ENCODE measurements at places on chromosomes 16 and 17.
A peak's percentile ranks its signal among the peaks of the same experiment; 100 is the strongest.

DNA sequence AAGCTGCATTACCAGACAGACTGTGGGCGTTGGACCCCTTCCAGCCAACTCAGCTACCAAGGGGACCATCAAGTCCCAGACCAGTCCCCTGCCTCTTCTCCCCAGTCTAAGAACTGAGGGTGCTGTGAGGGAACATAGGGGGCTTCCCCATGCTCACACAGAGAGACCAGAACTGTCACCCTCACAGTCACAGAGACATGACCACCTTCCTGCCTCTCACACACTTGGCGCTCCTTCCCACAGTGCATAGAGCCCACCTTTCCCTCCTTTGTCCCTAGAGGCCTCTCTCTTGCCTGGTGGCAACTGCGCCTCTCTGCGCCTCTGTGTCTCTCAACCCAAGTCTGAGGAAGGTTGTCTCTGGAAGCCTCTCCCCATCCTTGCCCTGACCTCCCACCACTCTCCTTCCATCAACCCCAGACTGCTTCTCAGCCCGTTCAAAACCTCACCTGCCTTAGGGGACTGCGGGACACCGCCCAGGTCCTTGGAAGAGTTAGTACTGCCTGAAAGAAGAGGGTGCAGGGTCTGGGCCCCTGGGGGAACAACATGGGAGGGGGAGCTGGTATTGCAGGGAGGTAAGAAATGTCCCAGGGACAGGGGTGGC, 6.1 kb upstream of the LHX1 start:
- DNase-seq, result no peak

GRCh38 chr16:82400046-82400445, 226.7 kb upstream of the CDH13 start:
- no peak for DNase-seq

DNA sequence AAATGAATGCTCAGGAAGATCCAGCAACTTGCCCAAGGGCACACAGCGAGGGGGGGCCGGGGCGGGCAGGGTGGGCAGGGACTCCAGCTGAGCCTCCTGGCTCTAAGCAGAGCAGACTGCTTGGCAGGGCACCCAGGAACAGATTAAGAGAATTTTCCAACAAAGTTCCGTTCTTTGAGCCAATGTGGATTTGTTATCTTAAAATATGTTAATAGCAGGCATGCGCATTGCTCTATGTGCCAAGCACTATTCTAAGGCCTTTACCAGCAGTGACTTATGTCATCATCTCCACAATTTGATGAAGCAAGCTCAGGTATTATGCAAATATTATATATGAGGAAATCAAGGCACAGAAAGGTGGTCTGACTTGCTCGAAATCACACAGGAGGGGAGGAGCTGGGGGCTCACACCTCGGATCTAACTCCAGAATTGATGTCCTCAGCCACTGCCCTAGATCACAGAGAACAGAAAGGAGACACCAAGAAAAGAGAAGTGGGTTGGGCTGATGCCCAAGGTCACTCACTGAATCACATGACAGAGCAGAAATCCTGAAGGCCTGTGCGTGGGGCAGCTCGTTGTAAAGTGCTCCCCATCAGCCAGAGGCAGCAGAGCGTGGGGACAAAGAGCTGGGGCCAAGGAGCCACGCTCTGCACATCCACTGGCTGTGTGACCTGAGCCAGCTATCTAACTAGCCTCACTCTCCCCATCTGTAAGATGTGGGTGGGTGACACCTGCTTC, 23.2 kb upstream of the MEAK7 start:
- peak; percentile 69 for DNase-seq

DNA sequence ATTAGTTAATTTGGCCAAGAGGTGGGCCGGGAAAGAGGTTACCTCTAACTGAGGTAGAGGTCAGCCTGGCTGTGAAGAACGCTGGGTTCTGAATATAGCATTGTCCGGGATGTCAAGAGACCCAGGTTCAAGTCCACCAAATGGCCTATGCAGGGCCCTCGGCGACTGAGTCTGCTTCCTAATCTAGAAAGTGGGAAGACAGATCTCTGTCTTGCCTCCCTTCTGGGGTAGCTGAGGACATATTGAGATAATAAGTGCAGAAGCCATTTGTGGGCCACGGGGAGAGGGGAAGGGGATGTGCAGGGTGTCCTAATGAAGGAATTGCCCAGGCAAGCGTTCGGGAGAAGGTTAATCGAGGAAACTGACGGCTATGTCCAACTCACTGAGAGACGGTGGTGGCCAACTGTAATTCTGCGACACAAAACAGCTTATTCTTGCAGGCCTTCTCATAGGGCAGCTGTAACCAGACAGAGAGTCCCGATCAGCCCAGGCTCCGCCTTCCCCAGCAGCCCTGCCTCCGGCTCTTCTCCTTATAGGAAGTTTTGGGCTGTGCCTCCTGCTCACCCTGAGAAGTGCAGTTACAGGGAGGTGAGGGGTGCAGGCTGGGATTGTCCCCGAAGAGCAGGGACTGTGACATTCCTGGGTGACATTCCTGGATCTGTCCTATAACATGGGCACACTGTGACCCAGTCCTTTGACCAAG, 15.9 kb downstream of the HASPIN start:
- no peak for DNase-seq

GRCh38 chr17:33732116-33732515, 439.0 kb upstream of the ASIC2 start:
- no peak for DNase-seq

DNA sequence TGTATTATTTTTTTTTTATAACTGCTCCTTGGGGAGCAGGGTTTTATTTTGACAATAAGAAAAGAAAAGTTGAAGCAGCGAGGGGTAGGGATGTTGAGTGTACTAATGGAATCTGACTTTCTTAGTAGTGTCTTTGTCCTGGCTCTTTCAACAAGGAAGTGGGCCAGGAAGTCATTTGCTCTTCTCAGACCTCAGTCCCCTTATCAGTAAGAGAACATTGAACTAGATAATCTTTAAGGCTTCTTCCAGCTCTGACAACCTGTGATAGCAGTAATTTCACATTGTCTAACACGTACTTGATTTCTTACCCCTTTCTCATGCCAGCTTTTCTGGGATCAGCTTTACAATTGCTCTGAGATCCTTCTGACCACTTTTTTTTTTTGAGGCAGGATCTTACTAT, 8.3 kb downstream of the LIG3 start:
- no peak for DNase-seq

- no peak for DNase-seq
Observed at GRCh38 chr17:61714300-61714699, 123.3 kb upstream of the NACA2 start.

DNA sequence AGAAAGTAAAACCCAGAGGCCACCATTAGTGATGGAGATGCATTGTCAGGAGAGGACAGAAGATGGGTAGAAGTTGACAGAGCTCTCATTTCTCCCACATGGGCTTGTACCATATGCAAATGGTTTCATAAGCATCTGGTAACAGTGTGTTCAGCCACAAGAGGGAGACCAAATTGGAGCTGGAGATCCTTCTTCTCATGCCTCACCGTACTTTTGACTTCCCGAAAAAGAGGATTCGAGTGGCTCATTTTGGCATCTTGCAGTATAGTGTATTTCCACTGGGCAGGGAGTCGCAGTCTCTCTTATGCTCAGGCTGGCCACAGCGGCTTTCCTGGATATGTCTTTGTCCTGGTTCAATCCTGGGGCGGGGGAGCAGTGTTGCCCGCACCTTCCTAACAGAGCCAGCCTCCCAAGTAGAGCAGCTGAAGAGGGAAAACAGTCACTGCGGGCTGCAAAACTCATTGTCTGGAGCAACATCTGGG, 23.8 kb downstream of the TBC1D3B start:
- DNase-seq, result peak; percentile 43

- no peak for DNase-seq
Observed at GRCh38 chr17:64178011-64178825, 48.3 kb upstream of the ERN1 start.

GRCh38 chr17:851924-852323, 69.8 kb downstream of the MRM3 start:
- no peak for DNase-seq

GRCh38 chr17:68148936-68149335, 98.9 kb upstream of the AMZ2 start:
- DNase-seq, result no peak

DNA sequence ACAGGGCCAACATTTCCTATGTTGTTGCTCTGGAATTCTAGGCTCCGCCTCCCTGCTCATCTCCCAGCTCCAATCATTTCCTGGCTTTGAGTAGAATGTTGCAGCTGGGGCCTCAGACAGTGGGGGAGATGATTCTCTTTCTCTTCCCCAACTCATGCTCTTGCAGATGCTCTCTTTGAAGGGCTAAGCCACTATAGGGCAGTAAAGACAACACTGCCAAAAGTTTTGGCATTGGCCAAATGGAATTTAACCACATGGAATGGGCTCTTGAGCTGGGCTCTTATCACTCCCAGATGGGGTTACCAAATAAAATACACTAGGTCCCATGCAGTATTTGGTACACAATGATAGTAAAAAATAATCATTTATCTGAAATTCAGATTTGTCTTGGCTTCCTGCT, 19.6 kb upstream of the EFCAB13 start:
- peak; percentile 69 for DNase-seq

DNA sequence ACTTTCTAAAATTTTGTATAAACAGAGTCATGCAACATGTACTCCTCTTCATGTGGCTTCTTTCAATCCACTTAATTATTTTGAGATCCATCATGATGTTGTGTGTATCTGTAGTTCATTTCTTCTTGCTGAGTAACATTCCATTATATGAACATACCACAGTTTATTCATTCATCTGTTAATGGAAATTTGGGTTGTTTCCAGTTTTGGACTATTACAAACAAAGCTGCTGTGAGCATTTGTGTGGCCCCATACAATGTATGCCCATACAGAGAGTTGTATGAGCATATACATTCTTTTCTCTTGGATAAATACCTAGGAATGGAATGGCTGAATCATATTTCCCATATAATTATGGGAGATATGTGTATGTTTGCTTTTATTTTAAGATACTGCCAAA, 85.6 kb downstream of the CLEC16A start:
- DNase-seq, result peak; percentile 27

DNA sequence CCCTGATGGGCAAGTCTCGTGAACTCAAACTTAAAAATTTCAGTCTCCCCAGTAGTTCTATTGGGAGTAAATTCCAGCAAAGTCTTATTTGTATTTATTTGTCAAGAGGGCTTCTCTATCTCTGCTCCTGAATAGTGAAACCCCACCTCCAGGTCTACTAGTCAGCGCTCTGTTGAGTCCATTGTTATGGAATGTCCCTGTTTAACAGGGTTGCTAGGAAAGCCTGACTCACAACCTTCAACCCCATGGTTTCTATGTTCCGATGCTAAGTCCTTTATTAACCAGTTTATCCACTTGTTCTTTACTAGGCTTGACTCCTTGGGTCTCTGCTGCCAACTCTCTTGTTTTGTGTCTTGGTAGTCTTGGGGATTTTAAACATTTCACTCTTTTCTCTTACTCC, 250.7 kb upstream of the MYOCD start:
- peak; percentile 10 for DNase-seq

- no peak for DNase-seq
Observed at GRCh38 chr17:17693253-17694168, 12.3 kb downstream of the RAI1 start.

DNA sequence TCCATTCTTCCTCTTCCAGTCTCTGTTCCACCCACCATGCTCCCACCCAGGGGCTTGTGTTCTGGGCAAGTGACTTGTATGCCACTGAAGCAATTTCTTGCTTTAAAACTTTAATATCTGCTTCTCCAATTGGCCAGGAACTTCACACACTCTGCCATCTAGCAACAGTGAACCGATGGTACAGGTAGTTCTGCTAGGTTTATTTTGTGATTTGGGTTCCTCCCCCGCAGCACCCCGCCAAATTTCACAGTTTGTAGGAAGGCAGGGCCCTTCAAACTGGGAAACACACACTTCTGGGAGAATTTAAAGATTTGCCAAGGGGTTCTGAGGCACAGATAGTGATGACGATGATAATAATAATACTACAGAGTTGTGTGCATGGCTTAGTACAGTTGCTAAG, 3.3 kb downstream of the ARSG start:
- no peak for DNase-seq
